Amygdala (tissue), 56 donors: ENCODE measurements at places on chromosomes 7 and 10.

- DNase-seq = no peak
Measured at GRCh38 chr7:136247211-136247610, 270.1 kb upstream of the MTPN start.

GRCh38 chr7:80420876-80421275 is 91.0 kb downstream of the GNAT3 start:
- no peak for DNase-seq

GRCh38 chr7:111746950-111747349 is 184.7 kb upstream of the IMMP2L start:
- no peak for DNase-seq

- no peak for DNase-seq
Measured at GRCh38 chr10:42887734-42888503, 105.3 kb downstream of the BMS1 start.

DNA sequence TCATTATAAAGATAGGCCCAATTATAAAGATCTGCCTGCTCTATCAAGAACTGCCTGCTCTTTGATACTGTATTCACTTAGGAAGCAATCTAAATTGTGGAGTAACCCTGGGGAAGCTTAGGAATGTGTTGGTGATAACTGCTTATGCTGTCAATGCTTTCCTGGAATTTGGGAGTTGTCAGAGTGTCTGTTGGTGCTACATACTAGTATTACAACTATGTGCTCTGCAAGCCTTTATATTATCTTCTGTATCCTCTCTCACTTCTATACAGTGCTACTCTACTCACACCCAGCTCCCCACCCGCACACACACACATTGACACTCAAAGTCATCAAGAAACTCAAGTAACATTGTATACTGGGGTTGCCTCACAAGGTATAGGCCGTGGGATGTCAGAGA is 6.1 kb downstream of the ZNF277 start:
- no peak for DNase-seq

DNA sequence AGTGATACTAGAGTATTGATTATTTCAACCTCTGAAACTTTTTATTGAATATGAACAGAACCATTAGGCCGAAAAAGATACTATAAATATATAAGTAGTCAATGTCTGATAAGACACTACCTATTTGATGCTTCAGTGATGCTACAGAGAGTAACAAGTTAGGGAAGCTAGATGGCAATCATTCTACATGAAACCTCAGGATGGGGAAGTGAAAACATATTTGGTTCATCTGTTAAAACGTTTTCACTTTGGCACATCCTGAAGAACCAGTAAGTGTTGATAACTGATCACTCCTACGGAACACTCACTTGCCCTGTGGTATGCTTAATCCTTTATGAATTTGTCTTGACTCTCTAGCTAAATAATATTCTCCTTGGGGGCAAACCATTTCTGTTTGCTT is 1064.9 kb downstream of the NXPH1 start:
- DNase-seq = no peak

GRCh38 chr10:36114141-36114540 is 472.0 kb upstream of the FZD8 start:
- DNase-seq = no peak

- DNase-seq = no peak
Measured at GRCh38 chr7:130868139-130868538, 134.1 kb upstream of the KLF14 start.

DNA sequence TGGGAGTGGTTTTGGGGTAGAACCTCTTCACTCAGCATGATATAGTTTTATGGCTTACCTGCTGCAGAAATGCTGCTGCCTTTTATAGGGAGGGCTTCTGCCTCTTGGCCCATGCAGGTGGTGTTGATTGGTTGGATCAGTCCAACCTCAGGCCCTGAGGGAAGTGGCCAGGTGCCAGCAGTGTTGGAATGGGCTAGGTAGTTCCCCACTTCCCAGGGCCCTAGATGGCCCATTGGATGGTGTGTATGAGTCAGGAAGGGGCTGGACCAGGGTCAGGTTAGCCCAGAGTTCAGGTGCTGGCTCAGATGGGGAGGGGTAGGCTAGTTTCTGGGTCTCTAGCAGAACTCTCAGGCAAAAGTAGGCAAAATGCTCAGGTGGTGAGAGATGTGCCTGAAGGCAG is 455.5 kb downstream of the CCSER2 start:
- DNase-seq = no peak

GRCh38 chr10:85767891-85768290 is 598.7 kb downstream of the GRID1 start:
- no peak for DNase-seq

DNA sequence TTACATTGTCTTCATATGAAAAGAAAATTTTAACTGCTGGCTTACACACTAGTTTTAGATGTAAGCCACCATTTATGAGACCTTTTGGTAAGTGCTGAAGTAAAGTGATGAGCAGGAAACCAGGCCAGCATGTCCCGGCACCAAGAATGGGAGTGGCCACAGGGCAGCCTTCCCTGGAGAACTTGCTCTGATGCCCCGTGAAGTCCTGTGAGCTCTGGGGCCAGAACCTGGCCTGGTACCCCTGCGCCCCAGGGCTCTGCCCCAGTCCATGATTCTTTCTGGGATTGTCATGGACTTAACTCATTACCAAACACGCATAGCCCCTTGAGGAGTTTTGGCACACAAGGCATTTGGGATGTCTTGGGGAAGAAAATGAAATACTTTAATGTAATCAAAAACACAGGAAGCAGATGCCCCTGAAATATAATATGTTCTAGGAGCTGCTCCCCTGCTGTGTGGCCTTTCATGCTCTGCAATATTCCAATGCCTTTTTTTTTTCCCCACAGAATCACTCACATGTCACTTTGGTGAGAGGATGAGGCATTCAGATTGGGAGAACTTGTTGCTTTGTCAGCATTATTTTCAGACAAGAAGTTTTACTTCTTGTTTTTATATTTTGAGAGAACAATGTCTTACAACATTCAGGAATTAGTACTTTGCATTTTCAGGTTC is 53.1 kb upstream of the CXCL12 start:
- no peak for DNase-seq

DNA sequence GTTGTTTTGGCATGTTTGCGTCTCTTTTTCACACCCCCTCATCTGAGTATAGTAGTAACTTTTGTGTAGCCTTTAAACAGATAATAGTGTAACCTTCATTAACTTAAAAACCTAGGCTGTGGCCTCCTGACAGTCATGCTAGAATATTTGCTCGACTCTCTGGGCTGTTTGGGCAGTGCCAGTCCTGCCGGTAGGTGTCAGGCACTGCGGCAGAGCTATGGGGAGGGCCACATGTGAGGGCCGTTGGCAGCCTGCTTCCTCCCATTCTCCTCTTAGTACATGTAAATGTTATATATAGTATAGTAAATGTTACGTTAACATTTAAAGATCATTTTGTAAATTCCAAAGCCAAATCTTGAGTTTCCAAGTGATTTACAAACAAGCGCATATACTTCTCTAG is 26.1 kb downstream of the BCCIP start:
- DNase-seq = no peak

DNA sequence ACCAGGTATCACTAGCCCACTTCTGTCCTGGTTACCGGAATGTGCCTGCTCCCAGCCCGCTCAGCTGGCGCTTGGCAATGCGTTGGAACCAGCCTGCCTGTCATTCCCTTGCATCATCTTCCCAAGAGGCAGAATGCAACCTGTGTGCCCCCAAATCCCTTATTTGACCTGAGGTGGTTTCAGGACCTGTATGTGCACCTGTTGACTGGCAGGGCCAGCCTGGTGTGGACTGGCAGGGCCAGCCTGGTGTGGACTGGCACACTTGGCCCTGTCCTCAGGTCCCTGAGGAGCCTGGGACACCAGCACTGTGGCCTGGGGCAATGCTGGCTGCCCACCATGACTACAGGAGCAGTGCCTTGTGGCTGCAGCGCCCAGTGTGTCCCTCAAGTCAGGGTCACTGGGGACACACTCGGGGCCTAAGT is 38.2 kb downstream of the ZNF467 start:
- DNase-seq = no peak

GRCh38 chr10:131762789-131763696 is 137.8 kb upstream of the PPP2R2D start:
- no peak for DNase-seq

DNA sequence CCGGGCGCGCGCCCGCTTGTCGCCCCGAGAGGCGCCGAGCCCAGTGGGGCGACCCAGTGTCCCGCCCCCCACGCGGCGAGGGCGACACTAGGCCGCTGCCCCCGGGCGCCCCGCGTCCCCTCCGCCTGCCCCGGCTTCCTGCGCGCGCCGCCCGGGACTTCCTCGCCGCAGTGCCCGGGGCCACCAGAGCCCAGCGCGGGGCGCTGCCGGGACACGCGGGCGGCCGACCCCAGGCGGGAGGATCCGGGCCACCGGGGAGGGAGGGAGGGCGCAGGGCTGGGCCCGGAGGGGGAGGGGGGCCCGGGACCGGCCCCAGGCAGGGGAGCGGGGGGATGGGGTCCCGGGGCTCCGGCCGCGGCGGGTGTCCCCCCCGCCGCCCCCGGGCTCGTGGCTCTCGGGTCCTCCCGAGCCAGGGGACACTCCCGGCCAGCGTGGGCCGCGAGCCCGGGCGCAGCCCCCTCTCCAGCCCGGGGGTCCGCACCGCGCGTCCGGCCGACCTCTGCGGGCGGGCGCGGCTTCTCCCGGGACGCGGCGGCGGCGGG is 435 bp upstream of the PWWP2B start:
- DNase-seq = no peak

DNA sequence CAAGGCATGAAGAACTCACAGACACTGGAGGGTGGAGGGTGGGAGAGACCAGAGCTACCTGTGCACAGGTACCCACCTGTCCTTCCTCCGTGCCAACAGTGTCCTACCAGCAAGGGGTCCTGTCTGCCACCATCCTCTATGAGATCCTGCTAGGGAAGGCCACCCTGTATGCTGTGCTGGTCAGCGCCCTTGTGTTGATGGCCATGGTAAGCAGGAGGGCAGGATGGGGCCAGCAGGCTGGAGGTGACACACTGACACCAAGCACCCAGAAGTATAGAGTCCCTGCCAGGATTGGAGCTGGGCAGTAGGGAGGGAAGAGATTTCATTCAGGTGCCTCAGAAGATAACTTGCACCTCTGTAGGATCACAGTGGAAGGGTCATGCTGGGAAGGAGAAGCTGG is 21.8 kb downstream of the PRSS2 start:
- DNase-seq = no peak

GRCh38 chr10:94076325-94076841 is 82.7 kb downstream of the PLCE1 start:
- no peak for DNase-seq

DNA sequence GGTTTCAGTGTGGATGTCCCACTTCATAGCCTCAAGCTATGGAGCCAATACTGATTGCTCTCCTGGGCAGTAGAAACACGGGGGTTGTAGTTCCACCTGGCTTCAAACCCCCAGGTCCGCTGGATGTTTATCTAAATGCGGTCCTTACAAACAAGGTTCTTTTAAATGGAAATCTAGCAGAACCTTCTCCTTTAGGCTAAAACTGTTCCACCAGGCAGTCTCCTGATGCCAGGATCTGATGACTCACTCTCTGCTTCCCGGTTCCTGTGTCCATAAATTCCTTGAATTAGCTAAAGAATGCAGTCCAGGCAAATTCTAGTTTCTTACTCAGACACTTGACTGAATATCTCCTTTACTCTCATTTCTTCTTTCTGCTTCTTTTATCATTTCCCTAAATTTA is 108.4 kb upstream of the FAM3C start:
- DNase-seq = no peak

DNA sequence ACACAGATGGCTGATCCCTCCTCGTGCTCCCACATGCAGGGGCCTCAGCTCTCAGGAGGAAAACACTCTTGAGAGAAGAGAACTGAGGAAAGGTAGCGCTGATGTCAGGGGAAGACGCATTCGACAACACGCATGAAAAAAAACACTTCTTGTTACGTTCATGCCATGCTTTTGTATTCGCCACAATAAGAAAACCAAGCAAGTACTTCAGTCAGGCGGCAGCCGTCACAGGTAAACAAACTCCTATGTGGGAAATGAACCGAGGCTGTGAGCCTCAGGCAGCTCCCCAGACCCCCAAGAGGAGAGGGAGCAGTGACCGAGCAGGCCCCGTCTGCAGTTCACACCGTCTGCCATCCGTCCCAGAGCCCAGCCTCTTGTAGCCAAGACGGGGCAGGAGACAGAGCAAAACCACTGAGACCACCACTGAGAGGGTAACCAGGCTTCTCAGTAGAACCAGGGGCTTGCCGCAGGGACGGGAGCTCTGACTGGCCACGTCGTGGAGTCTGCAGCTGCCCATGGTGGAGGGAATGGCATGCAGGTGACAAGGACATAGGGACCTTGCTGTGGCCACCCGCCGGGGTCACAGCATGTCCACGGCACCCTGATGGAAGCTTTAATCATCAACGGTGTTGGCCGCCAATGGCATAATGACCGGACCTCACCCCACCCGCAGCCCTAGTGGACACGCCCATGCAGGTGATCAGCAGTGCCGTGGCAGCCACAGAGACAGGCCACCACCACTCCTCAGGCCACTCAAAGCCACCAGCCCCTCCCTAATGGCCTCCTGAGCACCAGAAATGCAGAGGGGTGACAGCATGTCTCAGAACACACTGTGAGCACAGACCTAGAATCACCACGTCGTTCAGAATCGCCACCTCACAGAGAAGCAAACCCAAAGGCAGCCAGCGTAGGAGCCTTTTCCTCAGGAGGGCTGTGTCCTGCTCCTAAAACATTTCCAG is 304.3 kb downstream of the PTPRN2 start:
- DNase-seq = no peak

- no peak for DNase-seq
Measured at GRCh38 chr7:30321882-30322192, 37.4 kb downstream of the ZNRF2 start.

GRCh38 chr7:3207387-3207902 is 93.6 kb upstream of the SDK1 start:
- no peak for DNase-seq

- DNase-seq = no peak
Measured at GRCh38 chr7:20075992-20076820, 141.0 kb downstream of the MACC1 start.

DNA sequence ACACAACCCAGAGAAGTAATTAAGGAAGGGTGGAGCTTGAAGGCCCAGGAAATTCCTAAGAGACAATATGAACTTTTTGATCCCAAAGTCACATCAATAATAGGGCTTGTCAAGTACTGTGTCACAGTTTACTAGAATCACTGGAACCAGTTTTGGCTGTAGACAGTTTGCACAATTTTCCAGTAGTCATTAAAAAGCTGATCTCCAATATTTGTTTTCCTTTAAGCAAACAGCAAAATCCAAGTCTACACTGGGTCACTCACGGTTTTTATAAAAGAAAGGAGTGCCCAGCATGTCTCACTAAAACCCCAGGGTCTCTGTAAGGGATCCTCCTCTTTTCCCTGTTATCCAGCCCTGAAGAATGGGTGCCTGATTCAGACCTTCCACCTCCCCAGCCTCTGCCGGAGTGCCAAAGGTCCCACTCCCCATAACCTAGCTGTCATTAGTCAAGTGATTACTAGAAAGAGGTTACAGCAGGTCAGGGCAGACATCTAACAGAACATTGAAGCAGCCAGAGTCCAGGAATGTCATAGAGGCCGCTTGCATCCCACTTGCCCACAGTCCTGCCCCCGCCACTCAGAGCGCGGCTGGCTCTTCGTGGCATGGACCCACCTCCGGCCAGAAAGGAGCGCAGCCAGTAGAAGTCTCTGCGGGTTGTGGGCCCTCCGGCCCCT is 552 bp downstream of the SLC25A16 start:
- DNase-seq = no peak

- no peak for DNase-seq
Measured at GRCh38 chr10:14459665-14460064, 128.9 kb upstream of the FRMD4A start.

- no peak for DNase-seq
Measured at GRCh38 chr10:132417957-132418441, 21.0 kb downstream of the PWWP2B start.
